Left ventricle myocardium superior (tissue), 1 donor: ENCODE measurements at places on chromosomes 16 and 17. TPM values are rescaled to one million over a fixed set of nuclear protein-coding genes. Genes with fewer than 3 reads are reported as not detected.
A peak's percentile ranks its signal among the peaks of the same experiment; 100 is the strongest.

DNA sequence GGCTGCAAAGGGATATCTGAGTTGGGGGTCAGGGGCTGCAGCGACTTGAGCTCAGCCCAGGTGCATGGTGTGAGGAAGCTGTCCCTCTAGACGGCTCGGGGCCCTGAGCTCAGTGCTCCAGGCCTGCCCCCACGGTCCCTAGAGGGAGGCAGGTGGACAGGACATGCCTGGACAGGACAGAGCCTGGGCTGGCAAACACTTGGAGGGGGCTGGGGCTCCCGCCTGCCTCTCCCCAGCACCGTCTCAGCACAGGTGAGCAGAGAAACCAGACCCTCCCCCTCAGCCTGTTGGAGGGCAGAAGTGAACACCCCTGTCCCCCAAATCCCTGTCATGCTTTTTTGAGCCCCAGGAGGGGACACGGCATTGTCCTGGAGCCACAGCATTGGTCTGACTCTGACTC, 11.4 kb upstream of the SLC38A10 start:
- DNase-seq: no peak

DNA sequence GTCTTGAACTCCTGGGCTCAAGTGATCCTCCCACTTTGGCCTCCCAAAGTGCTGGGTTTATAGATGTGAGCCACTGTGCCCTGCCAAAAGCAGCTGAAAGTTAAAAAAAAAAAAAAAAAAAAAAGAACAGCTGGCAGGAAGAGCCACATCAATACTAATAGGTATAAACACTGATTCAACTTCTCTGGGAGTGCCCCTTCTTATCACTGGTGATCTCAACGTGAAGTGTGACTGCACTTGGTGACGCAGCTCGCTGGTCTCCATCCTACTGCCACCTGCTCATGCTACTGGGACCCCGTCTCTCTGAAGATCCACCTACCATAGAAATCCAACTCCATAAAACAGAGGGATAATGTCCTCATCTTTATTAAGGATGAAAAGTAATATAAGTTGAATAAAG, 40.8 kb downstream of the RNF157 start:
- no peak for DNase-seq

DNA sequence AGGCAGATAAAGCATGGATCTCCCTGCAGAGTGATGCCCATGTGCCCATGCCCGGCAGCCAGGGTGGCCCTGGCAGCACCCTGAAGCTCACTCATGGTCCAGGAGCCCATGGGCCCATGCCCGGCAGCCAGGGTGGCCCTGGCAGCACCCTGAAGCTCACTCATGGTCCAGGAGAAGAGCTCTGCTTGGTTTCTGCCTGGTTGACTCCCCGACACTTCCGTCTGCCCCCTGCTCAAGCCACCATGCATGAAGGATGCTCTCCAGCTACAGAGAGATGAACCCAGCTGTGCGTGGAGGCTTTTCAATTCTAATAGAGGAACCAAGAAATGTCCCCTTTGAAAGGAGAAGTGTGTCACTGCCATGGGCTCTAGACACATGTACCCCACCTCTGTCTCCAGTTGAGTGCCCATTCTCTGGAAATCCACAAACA, 8.7 kb downstream of the CCL17 start:
- DNase-seq: no peak

- peak; percentile 7 for DNase-seq
Measured at GRCh38 chr16:50596762-50597450, 48.7 kb downstream of the NKD1 start.

GRCh38 chr16:3727806-3728381, 10.6 kb upstream of the TRAP1 start:
- no peak for DNase-seq

DNA sequence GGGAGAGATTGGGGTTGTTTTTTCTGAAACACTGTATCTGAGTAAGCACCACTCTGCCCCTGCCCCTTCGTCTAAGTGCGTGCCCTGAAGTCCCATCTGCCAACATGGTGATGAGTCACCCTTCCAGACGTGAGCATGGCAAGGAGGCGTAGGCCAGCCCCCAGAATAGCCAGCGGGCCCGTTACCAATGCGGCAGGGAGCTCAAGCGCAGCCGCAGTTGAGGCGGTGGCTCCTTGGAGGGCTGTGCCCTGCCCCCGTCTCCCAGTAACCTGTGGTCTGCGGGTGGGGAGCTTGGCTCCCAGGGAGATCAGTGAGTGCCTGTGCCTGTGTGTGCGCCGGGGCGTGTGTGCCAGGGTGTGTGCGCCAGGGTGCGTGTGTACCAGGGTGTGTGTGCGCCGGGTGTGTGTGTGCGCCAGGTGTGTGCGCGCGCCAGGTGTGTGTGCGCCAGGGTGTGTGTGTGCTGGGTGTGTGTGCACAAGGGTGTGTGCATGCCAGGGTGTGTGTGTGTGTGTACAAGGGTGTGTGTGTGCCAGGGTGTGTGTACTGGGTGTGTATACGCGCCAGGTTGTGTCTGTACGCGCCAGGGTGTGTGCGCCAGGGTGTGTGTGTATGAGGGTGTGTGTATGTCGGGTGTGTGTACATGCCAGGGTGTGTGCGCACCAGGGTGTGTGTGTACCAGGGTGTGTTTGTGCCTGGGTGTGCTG, 98.6 kb upstream of the CHMP6 start:
- no peak for DNase-seq

GRCh38 chr16:70553645-70554044, 30.0 kb downstream of the SF3B3 start:
- DNase-seq: no peak

The SP2 gene
- 14.1 TPM for total RNA-seq

- no peak for DNase-seq
Measured at GRCh38 chr16:81518439-81518757, 73.8 kb downstream of the CMIP start.

The STARD3 gene
- total RNA-seq: 18.7 TPM

GRCh38 chr17:42373896-42374295, 14.3 kb downstream of the STAT3 start:
- DNase-seq: no peak

The TBC1D3 gene
- total RNA-seq: not detected

The KCNH4 gene
- 0.15 TPM for total RNA-seq

- peak; percentile 16 for DNase-seq
Measured at GRCh38 chr17:16941072-16942036, 30.6 kb downstream of the TNFRSF13B start.

DNA sequence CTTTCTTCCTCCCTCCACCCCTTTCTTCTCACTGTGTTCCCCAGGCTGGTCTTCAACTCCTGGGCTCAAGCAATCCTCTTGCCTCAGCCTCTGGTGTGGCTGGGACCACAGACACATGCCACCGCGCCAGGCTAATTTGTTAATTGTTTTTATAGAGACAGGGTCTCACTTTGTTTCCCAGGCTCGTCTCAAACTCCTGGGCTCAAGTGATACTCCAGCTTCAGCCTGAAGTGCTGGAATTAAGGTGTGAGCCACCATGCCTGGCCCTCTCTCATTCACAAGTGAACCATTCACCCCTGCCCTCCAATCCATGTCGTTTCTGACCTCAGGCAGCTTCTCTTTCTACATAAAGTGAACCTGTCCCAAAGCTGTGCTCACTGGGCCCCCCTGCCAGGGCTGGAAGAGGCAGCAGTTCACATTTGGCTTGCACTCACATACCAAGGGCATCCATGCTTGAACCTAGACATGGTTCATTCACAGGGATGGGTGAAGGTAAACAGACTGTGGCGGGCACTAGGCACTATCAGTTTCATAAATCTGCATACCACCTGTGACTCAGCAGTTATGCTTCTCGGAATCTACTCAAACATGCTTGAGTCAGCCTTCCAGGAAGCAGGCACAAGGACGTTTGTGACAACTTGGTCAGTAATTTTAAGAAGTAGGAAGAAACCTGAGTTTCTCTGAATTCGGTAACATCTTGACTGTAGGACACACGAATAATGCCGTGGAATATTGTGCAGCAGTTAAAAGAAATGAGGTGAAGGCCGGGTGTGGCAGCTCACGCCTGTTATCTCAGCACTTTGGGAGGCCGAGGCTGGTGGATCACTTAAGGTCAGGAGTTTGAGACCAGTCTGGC, 6.0 kb upstream of the RNF213 start:
- no peak for DNase-seq

DNA sequence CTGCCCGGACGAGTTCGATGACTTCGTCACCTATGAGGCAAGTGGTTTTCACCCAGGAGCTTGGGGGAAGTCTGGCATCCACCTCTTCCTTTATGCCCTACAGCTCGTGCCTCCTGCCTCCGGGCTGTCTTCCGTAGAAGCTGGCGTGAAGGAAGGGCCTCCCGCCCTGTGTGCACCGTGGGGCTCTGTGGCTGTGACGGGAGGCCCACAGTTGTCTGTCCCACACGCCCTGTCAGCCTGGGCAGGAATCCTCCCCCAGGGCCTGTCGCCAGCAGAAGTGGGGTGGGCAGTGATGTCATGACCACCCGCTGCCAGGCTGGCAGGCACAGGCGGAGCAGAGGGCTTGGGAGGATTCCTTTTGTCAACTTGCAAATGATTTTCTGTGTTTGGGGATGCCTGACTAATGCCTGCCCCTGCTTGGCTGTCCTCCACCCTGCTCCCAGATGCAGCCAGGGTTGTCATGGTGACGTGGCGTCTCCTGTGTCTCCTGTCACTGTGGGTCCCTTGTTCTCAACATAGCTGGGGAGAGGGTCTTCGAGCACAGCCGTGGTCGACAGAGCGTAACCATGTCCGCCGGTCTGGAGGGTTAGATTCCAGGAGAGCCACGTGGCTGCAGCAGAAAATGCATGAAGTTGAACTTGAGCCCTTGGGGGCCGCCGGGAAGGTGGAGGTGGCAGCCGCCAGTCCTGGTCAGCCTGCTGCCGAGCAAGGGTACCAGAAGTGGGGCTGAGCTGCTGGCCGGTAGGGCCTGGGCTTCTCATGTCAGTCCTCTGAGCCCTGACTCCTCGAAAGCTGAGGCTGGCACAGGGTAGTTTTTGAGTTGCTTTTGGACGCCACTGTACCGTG, 46.1 kb downstream of the RAB11FIP3 start:
- peak; percentile 40 for DNase-seq

The PIRT gene
- not detected for total RNA-seq

GRCh38 chr17:67523101-67523500, 146.0 kb downstream of the PITPNC1 start:
- DNase-seq: no peak
